SHP77 (cell line): ENCODE measurements at places on chromosomes 1 and 21.
A peak's percentile ranks its signal among the peaks of the same experiment; 100 is the strongest.

DNA sequence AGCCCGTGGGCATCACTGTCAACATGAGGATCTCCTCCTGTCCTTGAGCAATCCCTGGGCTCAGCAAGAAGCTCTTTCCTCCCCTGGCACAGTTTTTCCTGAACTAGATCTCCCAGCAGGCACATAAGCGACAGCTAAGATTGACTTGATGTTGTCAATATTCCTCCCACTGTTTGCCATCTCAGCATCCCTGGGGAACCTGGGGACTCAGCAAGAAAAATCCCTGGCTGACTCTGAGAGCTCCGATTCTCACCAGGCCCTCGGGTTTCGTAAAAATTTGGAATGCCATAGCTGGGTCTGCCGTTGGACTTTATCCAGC lies 687.2 kb downstream of the MATN1 start:
- no peak for DNase-seq

DNA sequence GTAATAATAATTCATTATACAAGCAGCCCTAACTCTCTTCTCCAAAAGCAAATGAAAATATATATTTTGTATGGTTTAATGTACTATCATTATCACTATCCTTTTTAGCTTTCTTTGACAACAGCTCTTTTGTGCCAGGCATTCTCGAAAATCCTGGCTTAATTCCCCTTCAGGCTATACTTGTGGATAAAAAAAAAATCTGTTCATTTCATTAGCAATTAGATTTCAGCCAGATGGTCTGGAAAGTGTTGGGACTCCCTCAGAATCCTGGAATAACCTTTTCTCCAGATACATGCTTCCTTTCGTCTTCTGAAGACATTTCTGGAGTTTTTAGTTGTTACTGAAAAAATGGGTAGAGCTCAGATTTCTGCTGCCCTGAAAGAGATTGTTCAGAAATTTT lies 83.4 kb upstream of the PLPPR4 start:
- DNase-seq: no peak

- no peak for DNase-seq
Measured at GRCh38 chr1:8259498-8260290, 58.2 kb upstream of the SLC45A1 start.

GRCh38 chr1:217311766-217312165 lies 319.1 kb downstream of the GPATCH2 start:
- peak; percentile 4 for DNase-seq

DNA sequence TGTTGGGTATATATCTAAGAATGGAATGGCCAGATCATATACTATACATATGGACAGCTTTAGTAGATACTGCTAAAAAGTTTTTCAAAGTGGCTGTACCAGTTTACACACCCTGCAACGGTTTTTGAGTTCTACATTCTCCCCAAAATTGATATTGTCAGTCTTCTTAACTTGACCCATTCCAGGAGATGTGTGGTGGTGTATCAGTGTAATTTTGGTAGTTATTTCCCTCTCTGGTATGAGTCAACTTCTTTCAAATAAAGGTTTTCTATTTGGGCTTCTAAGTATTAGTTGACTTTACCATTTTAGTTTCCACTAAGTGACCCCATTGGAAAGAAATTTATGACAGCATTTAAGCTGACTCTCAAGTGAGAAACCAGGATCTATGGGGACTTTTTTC lies 29.2 kb downstream of the INKA2 start:
- no peak for DNase-seq

DNA sequence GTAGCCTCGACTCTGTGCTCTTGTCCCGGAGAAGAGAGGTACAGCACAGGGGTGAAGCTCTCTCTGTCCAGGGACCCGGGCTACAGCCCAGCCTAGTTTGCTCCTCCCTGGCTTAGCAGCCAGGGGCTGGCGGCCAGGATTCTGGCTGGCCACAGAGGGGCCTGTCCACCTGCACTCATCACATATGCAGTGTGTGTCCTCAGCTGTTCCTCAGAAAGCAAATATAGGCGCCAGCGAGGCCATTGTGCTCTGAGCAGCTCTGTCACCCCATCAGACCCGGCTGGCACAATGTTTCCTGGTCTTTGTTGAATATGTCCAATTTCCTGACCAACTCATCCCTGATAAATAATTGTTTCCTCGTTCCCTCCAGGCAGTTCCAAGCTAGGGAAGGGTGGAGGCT lies 28.5 kb downstream of the KCND3 start:
- DNase-seq: peak; percentile 77

DNA sequence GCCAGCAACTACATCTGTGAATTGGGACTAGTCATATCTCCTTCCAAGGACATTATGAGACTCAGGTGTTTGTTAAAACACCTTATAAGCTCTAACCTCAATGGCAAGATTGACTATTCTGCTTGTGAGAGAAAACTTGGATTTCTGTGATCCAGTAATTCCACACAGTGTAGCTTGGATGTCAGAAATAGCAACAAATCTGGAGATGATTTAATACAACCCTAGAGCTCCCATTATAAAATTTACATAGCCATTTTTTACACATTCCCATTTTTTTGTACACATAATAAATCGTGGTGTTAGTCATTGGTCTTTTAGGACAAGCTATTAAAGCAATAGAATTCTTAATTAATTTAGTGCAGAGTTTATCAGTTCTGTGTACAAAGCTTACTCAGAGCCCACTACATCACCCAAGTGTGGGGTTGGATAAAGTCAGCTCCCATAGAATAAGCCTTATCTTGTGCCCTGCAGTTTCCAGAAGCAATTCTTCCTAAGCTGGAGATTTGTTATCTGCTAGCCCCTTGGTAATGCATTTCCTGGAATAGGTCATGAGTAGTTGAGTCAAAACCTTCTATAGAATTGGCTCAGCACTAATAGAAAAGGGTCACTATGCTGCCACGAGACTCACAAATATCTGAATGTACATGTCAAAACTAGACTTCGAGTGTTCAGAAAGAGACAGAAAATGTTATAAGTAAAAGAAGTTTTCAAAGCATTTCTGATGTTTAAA lies 434.0 kb upstream of the RUNX1 start:
- DNase-seq: no peak

GRCh38 chr1:185207170-185207569 lies 50.2 kb downstream of the SWT1 start:
- DNase-seq: no peak

- no peak for DNase-seq
Measured at GRCh38 chr1:180544050-180544449, 14.7 kb upstream of the OVAAL start.

GRCh38 chr1:229114315-229114714 lies 156.6 kb upstream of the RAB4A start:
- DNase-seq: no peak

DNA sequence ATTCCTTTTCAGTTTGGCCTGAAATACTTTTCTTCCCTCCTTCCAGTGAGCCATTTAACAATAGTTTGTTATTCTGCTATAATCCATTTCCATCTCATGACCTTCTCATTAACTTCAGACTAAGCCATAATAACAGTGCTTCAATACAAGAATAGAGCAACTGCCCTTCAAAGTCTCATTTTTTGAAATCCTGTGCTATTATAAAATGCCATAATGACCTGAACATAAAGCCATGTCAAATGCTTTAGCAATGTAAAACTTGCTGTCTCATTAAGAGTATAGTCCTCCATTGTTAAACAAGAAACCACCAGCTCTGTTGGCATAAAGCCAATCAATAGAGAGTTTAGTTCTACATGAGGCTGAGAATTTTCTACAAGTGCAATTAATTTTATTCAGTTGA lies 9.6 kb upstream of the PIGK start:
- no peak for DNase-seq
